ENCODE measurements at places on chromosomes 12 and 14. TPM values are rescaled to one million over a fixed set of nuclear protein-coding genes. Genes with fewer than 3 reads are reported as not detected.

Gene LTBP2
- 133 TPM for total RNA-seq

Gene LHX5
- not detected for total RNA-seq

Gene USP15
- total RNA-seq = 47.3 TPM

Gene C12orf50
- not detected for total RNA-seq

Gene PRICKLE1
- 25.9 TPM for total RNA-seq

Gene DTD2
- total RNA-seq = 12.1 TPM

Gene BIN2
- not detected for total RNA-seq

Gene FGF6
- total RNA-seq = not detected

Gene CDKN1B
- 42.2 TPM for total RNA-seq

Gene KRT6C
- total RNA-seq = not detected

Gene SLC15A4
- 20.4 TPM for total RNA-seq

Gene C14orf180
- not detected for total RNA-seq

Gene ESRRB
- total RNA-seq = not detected

Gene ERBB3
- total RNA-seq = not detected

Gene MUCL1
- not detected for total RNA-seq

Gene TAS2R31
- total RNA-seq = 9.3 TPM

Gene GLIPR1L1
- not detected for total RNA-seq

Gene PTPRR
- 0.65 TPM for total RNA-seq

Gene ZNF641
- 1.1 TPM for total RNA-seq

Gene RASAL1
- not detected for total RNA-seq

Gene SIX6
- not detected for total RNA-seq

Gene GALNT6
- 49.5 TPM for total RNA-seq

Gene ETNK1
- 17.0 TPM for total RNA-seq

Gene FLRT2
- total RNA-seq = 531 TPM

Gene DPPA3
- not detected for total RNA-seq

Gene PLA2G1B
- not detected for total RNA-seq

Gene BCL2L14
- total RNA-seq = not detected

Gene BCDIN3D
- total RNA-seq = 2.5 TPM

Gene P3H3
- 30.2 TPM for total RNA-seq

All from bladder microvascular endothelial cell (primary cell).